ENCODE measurements at places on chromosomes 6 and 20.

- DNase-seq: no peak
Measured at GRCh38 chr6:123434186-123434585, 202.6 kb downstream of the TRDN start.

- no peak for DNase-seq
Measured at GRCh38 chr20:60652615-60653014, 599.4 kb upstream of the CDH4 start.

- DNase-seq: peak; percentile 42
Measured at GRCh38 chr6:34237722-34238584, 1.3 kb downstream of the HMGA1 start.

GRCh38 chr6:159727717-159728445 lies 575 bp downstream of the WTAP start:
- DNase-seq: no peak

GRCh38 chr6:138378463-138378862 lies 758 bp downstream of the SMIM28 start:
- DNase-seq: no peak

- no peak for DNase-seq
Measured at GRCh38 chr20:11053310-11053709, 379.5 kb upstream of the JAG1 start.

DNA sequence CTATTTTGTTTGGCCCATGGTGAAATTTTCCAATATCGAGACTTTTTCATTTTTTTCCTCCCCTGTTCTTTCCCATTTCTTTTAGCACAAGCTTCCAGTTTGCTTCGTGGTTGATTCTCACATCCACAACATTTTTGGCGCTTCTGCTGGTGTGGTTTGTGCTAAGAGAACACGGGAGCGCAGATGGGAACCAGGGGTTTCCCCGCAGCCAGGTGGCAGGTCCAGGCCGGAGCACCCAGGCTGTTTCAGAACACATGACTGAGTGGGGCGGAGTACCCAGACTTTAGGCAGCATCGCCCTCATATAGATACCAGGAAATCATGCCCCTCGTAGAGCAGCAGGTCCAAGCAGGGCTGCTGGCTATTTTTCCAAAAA lies 58.0 kb downstream of the SYTL3 start:
- no peak for DNase-seq

Measured in NCI-H1105 treated with DMSO at 0.1 percent for 48 hours (cell line).